ENCODE measurements at places on chromosomes 11 and 22.
A peak's percentile ranks its signal among the peaks of the same experiment; 100 is the strongest.

- DNase-seq, result no peak
These were observed 57.1 kb downstream of the FAM181B start for GRCh38 chr11:82676483-82677094.

DNA sequence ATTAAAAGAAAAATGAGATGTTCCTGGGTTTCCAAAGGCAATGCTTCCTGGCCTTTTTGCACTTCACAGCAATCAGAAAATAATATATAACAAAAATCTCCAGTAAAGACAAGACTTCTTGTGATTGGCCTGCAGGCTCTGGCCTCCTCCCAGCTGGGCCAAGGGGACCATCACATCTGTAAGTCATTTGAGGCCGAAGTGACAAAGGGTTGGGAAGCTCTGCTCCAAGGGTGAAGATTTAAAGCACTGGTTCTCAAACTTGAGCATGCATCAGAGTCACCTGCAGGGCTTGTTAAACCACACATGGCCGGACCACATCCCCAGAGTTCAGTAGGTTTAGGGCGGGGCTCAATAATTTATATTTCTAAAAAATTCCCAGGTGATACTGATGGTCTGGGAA, 32.1 kb downstream of the ARFGAP2 start:
- no peak for DNase-seq

DNA sequence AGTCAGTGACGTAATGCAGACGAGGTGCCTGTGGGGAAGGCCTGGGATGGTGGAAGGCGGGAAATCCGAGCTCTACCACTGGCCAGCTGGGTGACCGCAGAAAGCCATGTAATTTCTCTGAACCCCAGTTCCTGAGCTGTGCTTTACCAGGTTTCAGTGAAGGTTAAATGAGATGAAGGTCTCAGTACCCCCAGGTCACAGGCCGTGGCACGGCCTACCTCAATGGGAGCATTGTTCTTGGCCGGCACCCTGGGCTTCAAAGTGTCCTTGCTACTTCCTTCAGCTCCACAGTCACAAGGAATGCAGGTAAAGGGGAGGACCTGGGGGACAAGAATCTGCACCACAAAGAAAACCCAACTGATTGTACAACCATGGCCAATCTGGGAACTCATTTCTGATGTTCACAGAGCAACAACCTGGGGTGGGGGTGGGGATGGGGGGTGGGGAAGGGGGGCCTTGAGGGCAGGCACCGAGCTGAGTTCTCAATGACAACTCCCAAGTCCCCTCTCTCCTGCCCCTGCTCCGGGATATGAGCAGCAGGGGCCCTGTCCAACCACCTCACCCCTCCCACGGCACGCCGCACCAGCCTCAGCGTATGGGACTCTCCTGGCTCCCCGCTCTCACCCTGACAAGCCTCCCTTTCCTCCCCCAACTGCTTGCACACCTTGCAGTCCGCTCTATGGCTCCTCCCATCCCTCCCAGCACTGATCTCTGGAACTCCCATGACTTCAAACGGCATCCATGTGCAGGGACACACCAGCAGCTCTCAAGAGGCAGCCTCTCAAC, 59.1 kb upstream of the ARFGAP3 start:
- DNase-seq, result no peak

- DNase-seq, result no peak
These were observed at the start of gene CCDC116 for GRCh38 chr22:21632237-21632895. CCDC116 (plus strand) TSS chr22:21632760; CDS start chr22:21633182, 422 bp downstream.

GRCh38 chr22:24069721-24070120, 58.6 kb downstream of the CABIN1 start:
- DNase-seq, result no peak

- no peak for DNase-seq
These were observed 57.1 kb upstream of the MN1 start for GRCh38 chr22:27858626-27859025.

- no peak for DNase-seq
These were observed 31.9 kb upstream of the TLCD5 start for GRCh38 chr11:120293038-120293800.

DNA sequence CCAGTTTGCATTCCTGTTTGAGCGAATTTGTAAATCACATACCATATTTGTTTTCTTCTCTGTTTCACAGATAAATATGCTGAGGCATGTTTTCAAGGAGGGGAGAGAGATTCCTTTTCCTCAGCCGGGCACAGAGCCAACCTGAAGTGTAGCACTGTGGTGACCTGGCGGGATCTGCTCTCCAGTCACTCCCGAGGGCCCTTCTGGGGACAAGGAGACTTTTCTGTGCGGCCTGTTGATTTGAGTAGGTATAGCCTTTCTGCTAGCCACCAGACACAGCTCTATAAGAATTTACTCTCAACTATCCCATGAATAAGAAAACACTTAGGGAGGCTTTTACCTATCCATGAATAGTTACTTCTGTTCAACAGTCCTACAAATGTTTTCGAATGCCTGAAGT, 63.5 kb upstream of the FDX1 start:
- peak; percentile 60 for DNase-seq

- DNase-seq, result no peak
These were observed 35.9 kb downstream of the SHISAL1 start for GRCh38 chr22:44276706-44277356.

- DNase-seq, result no peak
These were observed 28.1 kb upstream of the MN1 start for GRCh38 chr22:27829620-27830019.

- no peak for DNase-seq
These were observed 1.4 kb downstream of the USP47 start for GRCh38 chr11:11843211-11843621.

GRCh38 chr11:115220911-115221310, 283.3 kb downstream of the CADM1 start:
- DNase-seq, result no peak

DNA sequence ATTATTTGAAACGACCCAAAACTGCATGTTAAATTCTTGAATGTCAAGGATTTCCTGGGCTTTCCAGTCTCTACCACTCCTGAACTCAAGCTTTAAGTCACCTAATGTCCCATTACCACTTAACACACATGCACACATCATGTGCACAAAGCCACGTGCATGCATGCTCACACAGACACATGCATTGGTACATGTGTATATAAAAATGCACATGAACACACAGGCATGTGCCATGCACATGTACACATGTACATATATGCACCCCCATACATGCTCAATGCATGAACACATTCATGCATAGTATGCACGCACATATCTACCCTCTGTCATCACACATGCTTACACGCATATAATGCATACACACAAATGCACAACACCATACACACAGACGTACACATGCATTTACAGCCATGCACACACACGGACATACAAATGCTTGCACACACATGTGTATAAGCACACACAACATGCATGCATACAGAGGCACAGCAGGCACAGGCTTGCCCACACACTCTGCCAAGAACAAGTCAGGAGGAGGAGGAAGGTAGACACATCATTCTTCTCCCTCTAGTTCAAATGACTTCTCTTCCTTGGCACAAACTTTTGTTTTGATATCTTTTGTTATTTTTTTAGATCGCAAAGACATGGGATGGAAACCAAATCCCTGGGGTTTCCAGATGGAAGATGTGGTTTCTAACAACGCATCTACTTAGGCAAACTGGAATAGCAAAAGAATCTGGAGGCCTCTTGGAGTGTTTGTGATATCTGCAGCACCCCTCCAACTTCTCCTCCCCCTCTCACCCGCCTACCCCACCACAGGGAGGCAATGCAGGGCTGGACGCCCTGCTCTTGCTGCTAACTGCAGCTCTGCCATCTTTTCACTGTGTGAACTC, 24.6 kb downstream of the RASD2 start:
- no peak for DNase-seq

- no peak for DNase-seq
These were observed 2.4 kb downstream of the TPBGL start for GRCh38 chr11:75242722-75243600.

- DNase-seq, result peak; percentile 50
These were observed 14.8 kb downstream of the EXT2 start for GRCh38 chr11:44110231-44110679.

GRCh38 chr11:68854273-68854958, 12.7 kb upstream of the CPT1A start:
- no peak for DNase-seq

- no peak for DNase-seq
These were observed 215.7 kb downstream of the CSNK2A3 start for GRCh38 chr11:11137339-11137738.

GRCh38 chr22:40263191-40263590, 83.1 kb upstream of the ADSL start:
- no peak for DNase-seq

- no peak for DNase-seq
These were observed 286.6 kb downstream of the ETS1 start for GRCh38 chr11:128300785-128301184.

GRCh38 chr11:88348870-88349269, 11.3 kb upstream of the CTSC start:
- no peak for DNase-seq

DNA sequence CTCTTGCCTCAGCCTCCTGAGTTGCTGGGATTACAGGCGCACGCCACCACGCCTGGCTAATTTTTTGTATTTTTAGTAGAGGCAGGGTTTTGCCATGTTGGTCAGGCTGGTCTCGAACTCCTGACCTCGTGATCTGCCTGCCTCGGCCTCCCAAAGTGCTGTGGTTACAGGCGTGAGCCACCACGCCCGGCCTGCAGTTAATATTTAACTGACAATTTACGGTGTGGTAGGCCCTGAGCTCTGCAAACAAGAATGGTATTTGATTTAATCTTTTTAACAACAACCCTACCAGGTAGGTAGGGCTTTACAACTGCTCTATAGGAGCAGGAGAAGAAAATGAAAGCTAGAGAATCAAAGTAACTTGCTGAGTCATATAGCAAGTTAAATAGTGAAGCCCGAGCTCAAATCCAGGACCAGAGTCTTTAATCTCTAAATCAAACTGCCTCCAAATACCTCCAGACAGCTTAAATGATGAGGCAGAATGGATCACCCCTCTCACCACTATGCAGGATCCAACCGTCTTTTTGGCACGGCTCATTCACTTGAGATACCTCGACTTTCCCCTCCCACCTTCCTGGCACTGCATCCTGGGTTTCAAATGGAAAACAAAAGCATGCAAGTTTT, 9.4 kb downstream of the UEVLD start:
- DNase-seq, result no peak

DNA sequence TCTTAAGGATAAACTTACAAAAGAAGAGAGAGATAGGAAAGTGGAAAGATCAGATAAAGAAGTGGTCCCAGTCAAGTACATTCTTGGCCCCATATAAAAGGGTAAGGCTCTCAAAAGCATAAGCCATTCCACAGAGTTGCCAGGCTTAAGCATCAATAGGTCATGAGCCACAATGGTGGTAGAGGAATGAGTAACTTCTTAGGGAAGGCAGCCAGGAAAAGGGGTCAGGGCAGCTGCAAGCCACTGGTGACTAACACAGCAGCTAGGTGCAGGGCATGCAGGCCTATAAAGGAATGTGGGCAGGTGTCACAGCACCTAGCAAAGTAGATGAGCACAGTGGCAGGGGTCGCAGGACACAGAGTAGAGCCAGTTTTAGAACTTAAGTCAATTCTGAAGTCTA, 302.6 kb upstream of the FAT3 start:
- no peak for DNase-seq

DNA sequence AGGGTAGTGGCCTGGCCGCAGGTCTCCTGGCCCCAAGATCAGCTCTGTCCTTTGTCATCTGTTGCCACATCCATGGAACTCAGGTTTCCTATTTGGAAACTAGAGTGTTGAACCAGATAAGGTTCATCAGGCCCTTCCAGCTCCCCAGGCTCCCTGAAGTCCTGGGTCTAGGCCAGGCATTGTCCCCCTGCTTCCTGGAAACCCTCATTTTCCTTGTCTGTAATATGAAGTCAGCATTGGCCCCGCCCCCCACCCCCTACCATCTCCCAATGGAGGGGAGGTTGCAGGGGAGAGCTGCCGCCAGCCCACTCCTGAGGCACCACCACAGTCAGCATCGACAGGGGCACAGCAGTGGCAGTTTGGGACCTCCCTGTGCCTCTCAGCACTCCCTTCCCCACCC, 9.0 kb upstream of the MS4A10 start:
- DNase-seq, result no peak

GRCh38 chr11:100727410-100727809, 40.3 kb downstream of the ARHGAP42 start:
- peak; percentile 52 for DNase-seq

DNA sequence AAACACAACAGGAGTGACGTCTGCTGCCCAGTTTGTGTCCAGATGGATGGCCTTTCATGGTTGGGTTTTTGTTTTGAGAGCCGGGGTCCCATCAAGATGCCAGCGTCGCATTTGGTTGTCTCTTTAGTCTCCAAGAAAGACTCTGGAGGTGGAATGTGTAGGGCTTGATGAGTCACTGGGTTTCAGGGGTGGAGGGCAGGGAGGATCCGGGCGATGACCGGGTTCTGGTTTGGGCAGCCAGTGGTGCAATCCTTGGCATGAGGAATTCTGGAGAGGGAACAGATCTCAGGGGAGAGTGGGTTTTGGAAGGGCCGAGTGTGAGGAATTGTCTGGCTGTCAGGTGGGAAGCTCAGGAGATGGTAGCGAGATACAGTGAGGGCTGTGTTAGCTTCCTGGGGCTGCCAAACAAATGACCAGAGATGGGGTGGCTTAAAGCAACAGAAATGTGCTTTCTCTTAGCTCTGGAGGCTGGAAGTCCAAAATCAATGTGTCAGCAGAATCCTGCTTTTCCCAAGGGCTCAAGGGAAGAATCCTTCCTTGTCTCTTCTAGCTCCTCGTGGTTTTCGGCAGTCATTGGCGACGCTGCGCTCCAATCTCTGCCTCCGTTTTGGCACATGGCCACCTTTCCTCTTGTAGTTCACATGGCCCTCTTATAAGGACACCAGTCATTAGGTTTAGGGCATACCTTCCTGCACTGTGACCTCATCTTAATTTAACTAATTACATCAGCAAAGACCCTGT, 26.4 kb upstream of the PPFIA1 start:
- DNase-seq, result no peak

- DNase-seq, result no peak
These were observed 232.3 kb downstream of the JRKL start for GRCh38 chr11:96622026-96622634.

DNA sequence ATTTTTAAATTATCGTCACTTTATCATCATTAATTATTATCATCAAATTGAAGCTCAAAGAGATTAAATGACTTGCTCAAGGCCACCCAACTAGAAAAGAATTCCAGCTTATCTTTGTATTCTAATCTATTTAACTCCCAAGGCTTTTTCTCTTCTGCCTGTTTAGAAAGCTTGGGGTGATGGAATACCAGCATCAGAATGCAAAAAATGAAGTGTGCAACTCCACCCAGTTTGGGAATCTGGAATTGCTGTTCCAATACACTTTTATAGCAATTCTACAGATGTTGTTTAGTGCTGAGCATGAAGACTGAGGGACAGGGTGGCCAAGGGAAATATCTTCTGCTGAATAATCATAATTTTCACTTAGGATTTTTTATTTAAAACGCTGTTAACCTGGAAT, 97.2 kb upstream of the FIBIN start:
- DNase-seq, result no peak

DNA sequence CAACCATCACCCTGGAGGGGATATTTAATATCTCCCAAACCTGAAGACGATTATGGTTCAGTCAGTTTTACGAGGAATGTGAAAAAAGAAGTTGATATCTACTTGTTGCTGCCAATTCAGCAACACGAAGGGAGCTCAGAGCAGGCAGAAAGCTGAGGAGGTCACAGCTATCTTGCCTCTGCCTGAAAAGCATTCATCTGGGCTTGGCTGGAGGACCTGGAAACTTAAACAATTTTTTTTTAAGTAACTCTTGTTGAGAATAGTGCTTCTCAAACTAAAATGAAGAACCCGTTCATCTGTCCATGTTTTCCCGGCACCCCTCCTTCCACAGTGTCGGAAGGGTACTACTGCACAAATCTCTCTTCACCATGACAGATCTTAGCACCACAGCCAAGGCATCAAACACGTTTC, 98.9 kb downstream of the MICAL3 start:
- DNase-seq, result no peak
